ENCODE measurements at places on chromosomes 7 and 10.
A peak's percentile ranks its signal among the peaks of the same experiment; 100 is the strongest.

GRCh38 chr7:93817004-93817403 is 73.5 kb downstream of the TFPI2 start:
- no peak for DNase-seq

- no peak for DNase-seq
Observed at GRCh38 chr7:29146057-29146706, at the start of gene CPVL. Gene CPVL (minus strand): TSS chr7:29146537. CDS start chr7:29121061, 25,476 bp downstream.

GRCh38 chr7:138072726-138073125 is 3.5 kb upstream of the AKR1D1 start:
- no peak for DNase-seq

DNA sequence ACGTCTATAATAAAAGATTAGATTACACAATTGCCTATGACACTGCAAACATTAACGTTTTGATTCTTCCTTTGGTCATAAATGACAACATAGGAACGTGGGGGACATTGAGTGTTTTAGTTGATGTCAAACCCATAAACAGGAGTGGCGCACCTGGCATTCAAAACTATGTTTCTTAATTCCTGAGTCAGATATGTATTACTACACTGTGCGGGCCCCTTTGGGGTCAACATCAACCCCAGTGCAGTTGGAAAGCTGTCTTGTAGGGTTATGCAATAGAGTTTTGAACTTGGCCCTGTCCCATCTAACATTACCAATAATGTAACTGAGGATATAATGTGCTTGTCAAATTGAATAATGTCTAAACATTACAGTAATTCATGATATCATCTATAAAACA is 156.5 kb downstream of the CSTF2T start:
- no peak for DNase-seq

DNA sequence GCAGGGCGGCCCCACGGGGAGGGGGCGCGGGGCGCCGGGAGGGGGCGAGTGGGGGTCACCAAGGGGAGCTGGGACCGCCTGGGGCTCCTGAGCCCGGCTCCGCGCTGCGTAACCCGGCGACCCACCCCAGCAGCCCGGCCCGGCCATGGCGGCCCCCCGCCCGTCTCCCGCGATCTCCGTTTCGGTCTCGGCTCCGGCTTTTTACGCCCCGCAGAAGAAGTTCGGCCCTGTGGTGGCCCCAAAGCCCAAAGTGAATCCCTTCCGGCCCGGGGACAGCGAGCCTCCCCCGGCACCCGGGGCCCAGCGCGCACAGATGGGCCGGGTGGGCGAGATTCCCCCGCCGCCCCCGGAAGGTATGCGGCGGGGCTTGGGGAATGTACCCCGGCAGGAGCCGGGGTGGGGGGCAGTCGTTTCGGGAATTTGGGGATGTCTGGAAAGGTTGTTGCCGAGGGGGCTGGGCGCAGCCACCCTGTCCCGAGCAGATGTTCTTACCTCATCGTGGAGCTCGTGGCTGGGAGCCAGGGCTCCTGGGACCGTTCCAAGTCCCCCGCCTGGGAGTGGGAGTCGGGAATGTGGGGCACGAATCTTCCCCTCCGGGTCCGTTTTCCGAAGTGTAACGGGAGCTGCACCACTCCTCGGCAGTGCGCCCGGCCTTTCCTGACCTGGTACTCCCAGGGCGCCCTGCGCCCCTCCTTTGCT is 431 bp downstream of the ZYX start:
- DNase-seq, result peak; percentile 44

- DNase-seq, result no peak
Observed at GRCh38 chr10:59285073-59285472, 77.3 kb downstream of the FAM13C start.

DNA sequence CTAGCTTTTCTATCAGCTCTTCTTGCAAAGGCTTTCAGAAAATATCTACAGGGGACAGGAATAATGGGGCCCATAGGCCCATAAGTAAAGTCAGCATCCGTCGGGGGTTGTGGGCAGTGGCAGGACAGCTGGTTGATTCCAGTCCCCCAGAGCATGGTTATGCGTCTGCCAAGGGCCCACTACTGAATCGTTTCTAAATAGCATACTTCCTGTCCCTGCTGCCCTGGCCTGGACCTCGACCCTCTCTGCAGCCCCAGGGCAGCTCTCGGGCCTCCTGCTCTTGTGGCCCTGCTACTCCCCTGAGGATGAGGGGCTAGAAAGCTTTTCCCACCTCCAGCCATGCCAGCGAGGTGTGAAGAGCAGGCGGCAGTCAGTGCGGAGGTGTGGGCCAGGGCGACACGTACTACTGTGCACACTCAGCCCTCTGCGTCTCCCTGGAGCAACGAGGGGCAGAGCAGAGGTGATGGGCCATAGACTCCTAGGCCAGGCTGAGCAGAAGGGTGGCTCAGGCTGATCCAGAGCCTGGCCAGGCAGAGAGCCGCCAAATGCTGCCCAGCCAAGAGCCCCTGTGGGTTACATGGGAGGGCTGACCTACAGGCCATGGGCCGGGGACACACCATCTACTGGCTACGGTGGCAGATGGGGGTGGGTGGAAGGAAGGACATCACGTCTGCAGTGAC is 4.7 kb upstream of the OPN4 start:
- DNase-seq, result no peak

GRCh38 chr10:131107970-131108369 is 203.6 kb downstream of the TCERG1L start:
- no peak for DNase-seq

DNA sequence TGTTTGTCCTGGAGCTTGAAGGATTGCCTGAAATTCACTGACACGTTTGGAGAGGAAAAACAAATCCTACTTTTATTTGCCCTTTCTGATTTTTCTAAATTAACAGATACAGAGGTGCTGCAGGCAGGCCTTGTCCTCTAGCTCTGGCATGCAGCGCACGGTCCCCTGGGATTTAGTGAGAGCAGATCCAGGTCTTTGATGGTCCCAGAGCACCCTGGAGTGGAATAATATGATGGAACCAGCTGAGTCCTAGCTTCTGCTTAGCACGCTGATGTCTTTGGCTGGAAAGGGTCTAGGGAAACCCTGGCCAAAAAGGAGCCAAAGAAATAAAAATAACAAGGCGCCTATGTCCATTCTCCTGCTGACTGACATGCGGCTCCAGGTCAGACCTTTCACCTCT is 40.5 kb downstream of the C10orf120 start:
- no peak for DNase-seq

GRCh38 chr10:1882180-1882579 is 144.9 kb upstream of the ADARB2 start:
- no peak for DNase-seq

- no peak for DNase-seq
Observed at GRCh38 chr10:132145002-132145401, 41.7 kb upstream of the DPYSL4 start.

DNA sequence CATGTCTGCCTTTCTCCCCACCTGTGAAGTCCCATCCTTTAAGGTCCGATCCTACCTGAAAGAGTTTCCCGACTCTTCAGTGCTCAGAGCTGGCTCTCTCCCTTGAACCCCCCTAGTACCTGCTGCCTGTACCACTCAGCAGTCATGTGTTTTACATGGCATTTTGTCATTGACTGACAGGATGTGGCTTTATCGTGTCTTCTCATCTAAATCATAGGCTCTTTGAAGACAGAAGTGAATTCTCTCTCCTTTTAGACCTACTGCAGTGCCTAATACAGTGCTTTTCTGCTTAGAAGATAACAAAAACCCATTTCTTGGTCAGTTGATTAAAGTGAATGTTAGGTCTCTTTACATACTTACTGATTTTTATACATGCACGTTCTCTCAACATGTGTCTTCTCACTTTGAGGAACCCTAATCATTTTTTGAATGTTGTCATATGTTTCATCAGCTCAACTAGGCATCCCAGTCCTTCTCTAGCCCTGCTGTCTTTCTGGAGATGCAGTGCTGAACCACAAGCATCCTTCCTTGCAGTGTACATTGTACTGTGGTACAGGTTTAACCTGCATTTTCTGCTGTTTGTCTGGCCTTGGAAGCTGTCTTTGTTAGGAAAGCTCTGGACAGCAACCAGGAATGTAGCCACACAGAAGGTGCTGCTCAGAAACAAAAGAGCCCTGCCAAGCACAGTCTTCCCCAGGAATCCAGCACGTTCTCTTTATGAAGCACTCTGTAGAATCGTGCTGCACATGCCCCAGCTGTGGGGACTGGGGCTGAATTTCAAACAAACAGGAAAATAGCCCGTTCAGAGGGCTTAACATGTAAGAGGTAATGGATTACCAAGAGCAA is 28.1 kb upstream of the LRRC4 start:
- no peak for DNase-seq

DNA sequence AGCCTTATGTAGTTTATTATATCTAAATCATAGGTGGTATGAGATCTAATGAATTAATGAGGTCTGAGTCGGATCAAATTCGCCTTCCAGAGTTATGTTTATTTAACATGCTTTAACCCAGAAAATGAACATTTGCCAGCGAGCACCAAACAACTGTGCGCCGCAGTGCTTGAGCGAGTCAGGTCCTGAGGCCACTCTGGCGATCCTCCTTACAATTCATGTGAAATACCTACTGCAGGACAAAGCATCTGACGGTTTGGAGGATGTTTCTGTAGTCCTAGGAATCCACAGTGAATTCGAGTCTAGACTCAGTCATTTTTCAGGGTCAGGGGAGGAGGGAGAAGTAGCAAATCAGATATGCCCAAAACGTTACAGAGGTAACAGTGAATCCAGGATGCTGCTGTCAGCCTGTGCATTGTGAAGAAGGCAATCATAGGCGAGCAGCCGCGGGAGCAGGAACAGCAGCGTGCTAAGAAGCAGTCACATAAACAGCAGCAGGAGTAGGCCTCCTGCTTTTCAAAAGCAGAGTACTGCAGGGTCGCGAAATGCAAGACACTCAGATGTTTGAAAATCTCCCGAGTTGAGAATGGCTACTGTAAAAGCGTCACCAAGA is 120.2 kb downstream of the CACNB2 start:
- no peak for DNase-seq

DNA sequence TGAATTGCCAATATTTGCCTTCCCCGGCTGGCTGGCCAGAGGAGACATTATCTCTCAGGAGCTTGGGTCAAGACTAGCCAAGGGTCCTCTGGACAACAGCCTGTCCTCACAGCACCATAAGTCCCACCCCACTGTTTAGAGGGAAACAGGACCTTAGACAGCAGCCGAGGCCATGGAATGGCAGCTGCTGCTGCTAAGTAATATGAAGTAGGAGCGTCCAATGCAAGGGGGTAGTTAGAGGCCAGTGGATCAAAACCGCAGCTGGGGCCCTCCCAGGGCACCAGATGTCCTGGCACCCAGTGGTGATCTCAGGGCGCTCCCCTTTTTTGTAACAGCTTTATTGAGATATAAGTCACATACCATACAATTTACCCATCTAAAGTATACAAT is 12.9 kb upstream of the KCP start:
- no peak for DNase-seq

GRCh38 chr7:107327986-107328569 is 141.8 kb upstream of the GPR22 start:
- no peak for DNase-seq

DNA sequence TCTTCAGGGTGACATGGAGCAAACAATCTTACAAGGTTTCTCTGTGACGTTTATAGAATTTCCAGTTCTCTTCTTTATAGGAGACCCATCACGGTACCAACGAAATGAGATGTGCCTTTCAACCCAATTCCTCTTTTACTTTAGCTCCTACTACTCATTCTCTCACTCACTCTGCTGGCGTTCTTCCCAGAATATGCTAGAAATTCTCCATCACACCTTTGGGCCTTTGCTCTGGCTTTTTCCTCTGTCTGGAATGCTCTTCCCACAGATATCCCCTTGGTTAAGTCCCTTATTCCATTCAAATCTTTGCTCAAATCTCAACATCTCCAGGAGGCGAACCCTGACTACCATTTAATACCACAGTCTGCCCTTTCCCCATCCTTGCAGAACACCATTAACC is 39.0 kb downstream of the SEMA3C start:
- no peak for DNase-seq

DNA sequence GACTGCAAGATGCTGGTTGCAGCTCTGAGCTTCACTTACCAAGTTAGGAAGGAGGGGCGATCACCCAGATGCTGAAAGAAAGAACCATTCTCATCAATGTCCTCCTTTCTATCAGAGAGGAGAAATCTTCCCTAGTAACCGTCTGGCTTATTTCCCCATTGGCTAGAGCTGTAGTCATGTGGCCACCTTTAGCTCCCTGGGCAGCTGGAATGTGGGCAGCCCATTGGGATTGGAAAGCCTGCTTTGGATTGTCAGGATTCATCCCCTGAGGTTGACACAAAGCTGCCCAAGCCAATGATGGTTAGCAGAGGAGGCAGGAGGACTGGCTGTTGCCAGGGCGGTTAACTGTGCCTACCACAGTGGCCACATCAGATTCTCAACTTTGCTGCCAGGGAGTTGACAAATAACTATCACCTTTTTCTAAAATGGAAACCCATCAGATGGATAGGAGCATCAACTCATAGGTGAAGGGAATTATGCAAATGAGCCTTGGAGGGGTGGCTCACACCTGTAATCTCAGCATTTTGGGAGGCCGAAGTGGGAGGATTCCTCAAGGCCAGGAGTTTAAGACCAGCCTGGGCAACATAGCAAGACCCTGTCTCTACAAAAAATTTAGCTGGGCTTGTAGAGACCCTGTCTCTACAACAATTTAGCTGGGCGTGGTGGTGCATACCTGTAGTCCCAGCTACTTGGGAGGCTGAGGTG is 206.4 kb upstream of the GALNT17 start:
- DNase-seq, result no peak

GRCh38 chr7:618539-619367 is 99.1 kb upstream of the PDGFA start:
- DNase-seq, result no peak

DNA sequence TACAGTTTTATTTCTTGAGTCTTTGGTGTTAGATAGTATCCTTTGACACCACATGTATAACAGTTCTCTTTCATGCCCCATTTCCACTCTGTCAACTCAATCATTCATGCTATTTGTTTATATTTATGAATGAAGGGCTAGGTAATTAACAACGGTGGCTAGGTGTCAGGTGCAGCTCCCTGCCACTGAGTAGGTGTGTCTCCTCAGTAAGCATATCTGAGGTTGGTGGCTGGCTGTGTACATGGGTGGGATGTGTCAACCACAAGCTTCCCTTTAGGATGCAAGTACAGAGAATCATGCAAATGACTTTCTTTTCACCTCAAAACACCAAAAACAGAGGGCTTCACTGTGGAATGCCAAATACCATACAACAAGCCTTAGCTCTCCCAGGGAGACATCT is 83.4 kb downstream of the ZNF365 start:
- no peak for DNase-seq

- no peak for DNase-seq
Observed at GRCh38 chr7:109343678-109344077, 774.0 kb downstream of the DNAJB9 start.

GRCh38 chr10:122650331-122650730 is 49.3 kb downstream of the C10orf120 start:
- no peak for DNase-seq
